ENCODE measurements at places on chromosomes 1 and 21.

DNA sequence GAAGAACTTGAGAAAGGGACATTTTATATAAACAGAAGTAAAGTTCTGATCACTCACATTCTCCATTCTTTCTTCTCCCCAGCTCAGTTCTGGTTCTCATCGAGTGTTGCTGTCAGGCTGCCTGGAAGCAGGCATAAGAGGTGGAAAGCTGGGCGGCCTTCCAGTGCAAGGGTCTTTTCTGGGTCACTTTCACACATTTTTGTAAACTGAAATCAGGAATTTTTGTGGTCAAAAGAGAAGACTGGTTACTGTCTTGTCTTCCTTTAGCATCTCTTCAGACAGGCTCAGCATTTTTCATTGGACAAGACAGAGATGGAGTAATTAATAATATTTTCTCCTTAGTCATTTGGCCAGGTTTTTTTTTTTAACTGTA, 93.7 kb downstream of the CTH start:
- DNase-seq = no peak

- no peak for DNase-seq
Observed at GRCh38 chr1:58437623-58438022, 108.9 kb downstream of the OMA1 start.

- no peak for DNase-seq
Observed at GRCh38 chr1:167924102-167924501, 10.2 kb upstream of the ADCY10 start.

- no peak for DNase-seq
Observed at GRCh38 chr1:167298325-167298724, 77.6 kb downstream of the POU2F1 start.

- no peak for DNase-seq
Observed at GRCh38 chr1:59453297-59453968, 156.5 kb downstream of the FGGY start.

GRCh38 chr1:180632326-180633056, 669 bp downstream of the XPR1 start:
- DNase-seq = peak; percentile 77

- DNase-seq = no peak
Observed at GRCh38 chr1:75492011-75492410, 118.9 kb downstream of the SLC44A5 start.

GRCh38 chr1:223417444-223417843, 24.2 kb downstream of the CCDC185 start:
- no peak for DNase-seq

GRCh38 chr1:200228081-200228480, 181.8 kb downstream of the ZNF281 start:
- DNase-seq = no peak

DNA sequence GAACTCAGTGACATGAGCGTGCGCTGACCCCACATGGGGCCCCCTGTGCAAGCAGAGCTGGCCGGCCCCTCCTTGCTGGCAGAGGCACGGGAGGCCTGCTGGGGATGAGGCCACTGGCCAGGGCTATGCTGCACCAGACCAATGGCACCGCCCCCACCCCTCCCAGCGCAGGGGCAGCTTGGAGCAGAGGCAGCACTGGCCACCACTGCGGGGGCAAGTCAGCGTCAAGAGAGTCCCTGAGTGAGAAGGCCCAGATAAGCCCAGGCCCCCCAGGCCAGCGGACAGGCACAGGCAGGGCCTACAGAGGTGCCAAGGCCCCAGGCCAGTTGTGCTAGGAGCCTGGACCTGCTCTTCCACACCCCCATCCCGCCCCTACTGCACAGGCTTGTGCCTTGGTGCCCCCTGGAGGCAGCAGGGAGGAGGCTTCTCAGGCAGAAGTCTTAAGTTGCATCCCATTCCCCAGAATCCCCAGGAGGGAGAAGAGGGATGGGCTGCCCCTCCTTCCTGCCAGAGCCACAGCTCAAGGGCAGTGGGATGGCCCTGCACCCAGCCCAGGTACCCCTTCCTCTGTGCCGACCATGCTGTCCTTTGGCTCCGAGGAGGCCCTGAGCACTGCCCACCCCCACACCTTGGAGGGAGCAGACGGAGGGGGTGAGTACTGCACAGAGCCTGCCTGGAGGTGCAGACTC, 35.8 kb downstream of the EPHX1 start:
- DNase-seq = peak; percentile 57

GRCh38 chr1:113247782-113248181, 142.5 kb upstream of the MAGI3 start:
- no peak for DNase-seq

GRCh38 chr1:32816676-32817158, 441 bp downstream of the YARS1 start:
- no peak for DNase-seq

DNA sequence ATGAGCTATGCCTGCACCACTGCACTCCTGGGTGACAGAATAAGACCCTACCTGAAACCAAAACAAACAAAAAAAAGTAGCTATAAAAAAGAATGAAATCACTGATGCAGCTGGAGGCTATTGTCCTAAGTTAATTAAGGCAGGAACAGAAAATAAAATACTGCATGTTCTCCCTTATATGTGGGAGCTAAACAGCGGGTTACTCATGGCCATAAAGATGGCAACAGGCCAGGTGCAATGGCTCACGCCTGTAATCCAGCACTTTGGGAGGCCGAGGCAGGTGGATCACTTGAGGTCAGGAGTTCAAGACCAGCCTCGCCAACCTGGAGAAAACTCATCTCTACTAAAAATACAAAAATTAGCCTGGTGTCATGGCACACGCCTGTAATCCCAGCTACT, 152.7 kb downstream of the PIK3R3 start:
- no peak for DNase-seq

GRCh38 chr1:60813071-60813470, 269.3 kb upstream of the NFIA start:
- DNase-seq = no peak

DNA sequence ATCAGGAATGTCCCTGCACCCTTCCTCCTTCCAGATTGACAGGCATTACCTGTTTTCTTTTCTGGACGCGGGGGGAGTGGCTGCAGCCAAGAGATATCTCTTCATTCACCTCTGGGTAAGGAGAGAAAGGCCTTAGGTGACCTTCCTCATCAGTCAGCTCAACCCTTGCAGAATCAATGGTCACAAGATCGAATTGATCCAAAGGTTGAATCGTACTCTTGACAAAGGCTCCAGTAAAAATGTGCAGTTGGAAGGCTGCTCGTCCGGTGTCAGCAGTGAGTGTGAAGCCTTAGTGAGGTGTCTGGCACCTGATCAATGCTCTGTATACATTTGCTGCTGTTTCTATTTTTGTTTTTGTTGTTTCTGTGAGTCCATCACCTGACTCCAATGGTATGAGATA, 282.6 kb upstream of the AJAP1 start:
- DNase-seq = no peak

DNA sequence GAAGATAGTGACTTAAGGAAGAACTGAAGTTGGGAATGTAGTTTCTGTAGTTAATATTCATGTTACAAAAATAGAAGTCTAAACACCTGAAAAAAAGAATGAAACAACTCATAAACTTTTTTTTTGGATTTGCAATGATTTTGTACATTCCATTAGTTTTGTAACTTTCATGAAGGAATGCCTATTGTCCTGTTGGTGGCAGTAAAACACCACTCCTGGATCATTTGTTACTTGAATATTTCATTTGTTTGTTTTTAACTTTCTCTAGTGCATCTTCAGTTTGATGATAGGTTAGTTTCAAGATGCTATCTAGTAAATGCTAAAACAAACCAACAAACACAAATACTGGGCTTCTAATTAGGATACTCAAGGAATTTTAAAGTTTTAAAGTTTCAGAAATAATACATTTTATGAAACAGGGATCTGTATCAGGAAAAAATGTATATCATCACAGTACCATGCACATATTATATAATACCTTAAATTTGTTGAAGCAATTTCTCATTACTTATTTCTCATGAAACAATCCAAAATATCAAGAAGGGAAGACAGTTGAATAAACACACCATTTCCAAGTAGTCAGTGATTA, 229.7 kb upstream of the CACYBP start:
- peak; percentile 51 for DNase-seq

DNA sequence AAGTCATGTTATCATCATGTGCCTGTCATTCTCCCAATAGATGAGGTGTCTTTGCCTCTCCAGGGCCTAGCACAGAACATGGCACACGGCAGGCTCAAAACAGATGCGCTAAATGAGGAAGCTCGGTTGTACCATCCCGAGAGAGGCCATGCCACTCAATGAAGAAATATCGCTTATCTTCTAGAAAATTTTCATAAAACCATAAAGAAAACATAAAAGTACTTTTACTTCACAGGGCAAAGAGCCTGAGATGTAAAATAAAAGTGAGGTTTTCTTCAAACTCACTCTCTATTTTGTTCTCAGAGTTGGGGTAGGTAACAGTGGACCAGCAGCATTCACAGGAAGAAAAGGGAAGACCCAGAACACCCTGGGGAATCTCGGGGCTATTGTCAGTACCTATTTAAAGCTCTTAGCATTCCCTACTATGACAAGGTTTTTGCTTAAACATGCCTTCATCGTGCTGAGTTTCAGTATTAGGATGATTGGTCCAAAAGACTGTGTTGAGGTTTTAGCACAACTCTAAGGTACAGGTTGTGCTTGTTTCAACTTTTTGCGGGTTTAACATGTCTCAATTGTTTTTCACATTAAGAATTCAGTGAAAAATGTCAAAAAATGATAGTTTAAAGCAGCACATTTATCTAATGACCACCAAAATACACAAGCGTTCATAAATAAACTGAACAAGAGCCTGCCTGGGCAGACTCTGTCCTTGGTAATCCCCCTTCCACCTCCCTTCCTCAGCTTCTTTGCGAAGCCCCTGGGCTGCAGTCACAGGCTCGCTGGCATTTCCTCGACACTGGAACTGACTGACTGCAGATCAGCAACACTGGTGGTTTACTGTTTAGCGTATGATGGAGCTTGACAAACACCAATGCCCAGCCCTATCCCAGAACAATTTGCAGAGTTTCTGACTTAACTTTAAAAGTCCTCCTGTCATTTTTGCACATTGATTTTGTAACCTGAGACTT, 55.6 kb downstream of the COQ8A start:
- peak; percentile 68 for DNase-seq

GRCh38 chr1:65317866-65318653, 8.7 kb downstream of the DNAJC6 start:
- DNase-seq = no peak

DNA sequence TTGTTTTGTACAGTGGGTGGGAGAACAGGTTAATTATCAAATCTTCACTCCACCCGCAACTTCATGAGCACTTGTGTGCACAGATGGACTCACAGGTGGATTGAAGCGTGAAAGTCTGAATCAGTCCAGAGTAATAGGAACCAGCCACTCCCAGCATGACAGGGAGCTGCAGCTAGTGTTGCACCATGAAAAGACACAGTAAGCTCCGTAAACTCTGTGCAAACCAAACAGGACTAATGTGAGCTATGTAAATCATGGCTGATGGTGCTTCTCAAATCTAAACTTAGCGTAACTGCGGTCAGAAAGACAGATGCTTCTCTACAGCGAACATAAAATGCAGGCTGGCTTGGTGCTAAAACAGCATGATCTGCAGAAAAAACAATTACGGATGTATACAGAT, 114.4 kb downstream of the CENPF start:
- no peak for DNase-seq

GRCh38 chr21:38229260-38229877, 27.4 kb upstream of the KCNJ15 start:
- no peak for DNase-seq

- no peak for DNase-seq
Observed at GRCh38 chr1:164785841-164786534, 227.0 kb downstream of the PBX1 start.

DNA sequence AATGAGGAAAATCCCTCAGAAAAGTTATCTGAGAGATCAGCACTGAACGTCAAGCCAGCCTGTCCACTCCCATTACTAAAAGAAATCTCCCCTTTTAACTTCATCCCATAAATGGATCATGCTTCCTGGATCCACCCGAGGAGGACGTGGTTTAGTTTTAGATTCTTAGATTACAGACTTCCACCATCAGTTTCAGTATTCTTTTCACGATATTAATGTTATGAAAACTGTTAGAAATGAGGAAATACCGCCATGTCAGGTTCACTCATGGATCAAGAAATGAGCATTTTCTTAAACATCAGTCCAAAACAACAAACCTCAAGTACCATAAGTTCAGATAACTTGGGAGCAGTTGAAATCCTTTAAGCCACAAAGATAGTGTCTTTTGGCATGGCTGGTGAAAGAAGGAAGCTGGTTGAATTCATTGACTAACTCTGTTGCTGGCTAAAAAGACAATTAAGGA, 49.8 kb downstream of the NFIA start:
- no peak for DNase-seq

GRCh38 chr1:18693256-18694098, 62.8 kb downstream of the PAX7 start:
- DNase-seq = no peak

DNA sequence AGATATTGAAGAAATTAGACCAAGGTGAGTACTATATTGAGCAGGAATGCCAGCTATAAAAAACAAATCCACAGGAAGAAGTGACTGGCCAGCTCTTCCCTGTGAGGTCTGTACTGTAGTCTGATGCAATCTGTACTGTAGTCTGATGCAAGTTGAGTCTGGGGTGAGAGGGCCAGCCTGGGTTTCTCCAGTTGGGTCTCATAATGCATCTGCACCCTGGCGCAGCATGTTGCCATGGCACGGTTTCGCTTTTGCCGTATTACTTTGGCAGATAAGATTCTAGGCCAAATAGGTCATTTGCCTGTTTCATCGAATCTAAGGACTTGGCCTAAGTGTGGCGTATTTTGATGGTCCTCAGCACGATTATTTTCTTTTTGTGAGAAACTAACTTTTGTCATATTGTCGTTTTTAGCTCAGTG, 24.4 kb upstream of the PGD start:
- no peak for DNase-seq

DNA sequence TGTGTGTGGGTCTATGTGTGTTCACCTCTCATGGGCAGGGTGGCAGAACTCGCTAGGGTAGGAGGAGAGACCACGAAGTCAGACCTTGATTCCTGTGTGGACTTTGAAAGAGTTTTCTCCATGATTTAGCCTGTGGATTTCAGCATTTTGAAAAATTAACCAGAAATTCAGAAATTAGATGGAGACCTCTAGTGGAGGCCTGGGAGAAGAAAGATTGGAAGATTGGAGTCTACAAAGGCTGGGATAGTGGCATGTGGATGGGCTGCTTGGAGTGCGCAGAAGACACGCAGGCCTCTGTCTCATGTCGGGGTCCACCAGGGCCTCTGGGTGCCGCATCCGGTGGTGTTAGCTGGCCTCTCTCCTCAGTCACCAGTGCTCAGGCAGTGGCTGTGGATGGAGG, 18.9 kb upstream of the IGSF5 start:
- DNase-seq = no peak

GRCh38 chr1:63143482-63143881, 178.9 kb upstream of the FOXD3 start:
- DNase-seq = no peak

GRCh38 chr1:172717722-172718465, 59.0 kb downstream of the FASLG start:
- no peak for DNase-seq

DNA sequence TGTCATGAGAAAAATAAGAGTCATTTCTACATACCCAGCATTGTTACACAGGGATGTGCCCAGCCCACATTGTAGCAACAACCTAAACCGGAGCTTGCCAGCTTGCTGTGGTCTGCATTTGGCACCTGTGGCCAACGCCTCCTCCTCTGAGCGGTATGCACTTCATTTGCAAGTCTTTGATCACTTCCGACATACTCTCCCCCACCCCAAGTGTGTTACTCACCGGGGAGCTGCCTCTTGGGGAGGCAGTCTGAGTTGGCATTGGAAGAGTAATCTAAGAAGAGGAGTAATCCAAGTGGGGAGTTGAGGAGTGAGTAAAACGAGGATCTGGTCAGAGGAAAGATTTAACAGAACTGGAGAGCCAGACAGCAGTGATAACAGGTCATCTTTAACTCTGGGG, 3.8 kb downstream of the BCL9 start:
- DNase-seq = no peak

Data from GM13976 (cell line).